ENCODE measurements at places on chromosomes 11 and 22.

DNA sequence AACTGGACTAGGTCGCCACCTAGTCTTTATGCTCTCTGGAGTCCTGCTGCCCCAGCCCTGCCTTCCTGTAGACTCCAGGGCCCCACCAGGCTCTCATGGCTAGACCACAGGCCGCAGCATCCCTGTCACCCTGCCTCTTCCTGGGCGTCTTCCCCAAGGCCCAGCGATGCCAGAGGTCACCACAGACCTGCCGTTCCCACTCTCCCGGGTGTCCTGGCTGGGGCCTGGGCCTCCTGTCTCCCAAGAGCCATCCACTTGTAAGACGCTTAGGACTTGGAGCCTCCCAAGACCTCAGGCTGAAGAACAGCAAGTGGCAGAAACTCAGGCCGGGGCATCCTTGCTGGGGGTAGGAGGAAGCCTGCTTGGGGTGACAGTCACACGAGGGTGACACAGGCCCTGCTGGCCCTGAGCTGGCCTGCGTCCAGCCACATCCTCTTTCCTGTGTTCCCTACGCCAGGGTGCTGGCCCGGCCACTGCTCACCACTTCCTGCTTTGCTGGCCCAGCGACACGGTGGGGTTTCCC lies 2.0 kb upstream of the TCIRG1 start:
- no peak for DNase-seq

DNA sequence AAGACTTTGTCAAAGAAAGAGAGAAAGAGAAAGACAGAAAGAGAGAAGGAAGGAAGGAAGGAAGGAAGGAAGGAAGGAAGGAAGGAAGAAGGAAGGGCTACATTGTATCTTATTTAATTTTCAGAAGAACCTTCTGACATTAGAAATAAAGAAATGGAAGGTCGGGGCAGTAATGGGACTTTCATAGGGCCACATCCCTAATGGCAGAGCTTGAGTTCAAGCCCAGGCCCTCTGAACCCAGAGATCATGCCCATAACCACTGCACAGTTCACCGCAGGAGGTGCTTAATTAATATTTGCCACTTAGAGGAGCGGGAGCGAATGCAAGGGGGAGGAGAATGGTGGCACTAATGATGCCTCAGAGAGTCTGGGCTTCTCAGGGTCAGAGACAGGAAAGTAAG lies 233.3 kb downstream of the MN1 start:
- no peak for DNase-seq

DNA sequence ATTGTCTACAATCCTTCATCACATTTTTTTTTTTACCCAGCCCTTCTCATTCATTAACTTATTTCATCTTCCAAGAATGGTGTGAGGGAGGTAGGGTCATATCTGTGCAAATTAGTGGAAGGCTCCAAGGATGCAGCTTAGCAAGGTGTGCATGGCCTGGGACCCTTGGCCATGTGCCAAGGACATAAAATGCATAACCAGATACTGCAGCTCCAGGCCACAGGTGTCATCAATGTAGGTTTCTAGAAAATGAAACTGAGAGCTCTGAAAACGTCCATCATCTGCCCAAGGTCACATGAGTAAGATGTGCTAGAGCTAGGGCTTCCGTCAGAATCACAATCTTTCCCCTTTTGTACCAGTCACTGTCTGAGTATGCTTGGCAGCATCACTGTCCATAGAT lies 29.8 kb downstream of the ANKK1 start:
- DNase-seq: no peak

DNA sequence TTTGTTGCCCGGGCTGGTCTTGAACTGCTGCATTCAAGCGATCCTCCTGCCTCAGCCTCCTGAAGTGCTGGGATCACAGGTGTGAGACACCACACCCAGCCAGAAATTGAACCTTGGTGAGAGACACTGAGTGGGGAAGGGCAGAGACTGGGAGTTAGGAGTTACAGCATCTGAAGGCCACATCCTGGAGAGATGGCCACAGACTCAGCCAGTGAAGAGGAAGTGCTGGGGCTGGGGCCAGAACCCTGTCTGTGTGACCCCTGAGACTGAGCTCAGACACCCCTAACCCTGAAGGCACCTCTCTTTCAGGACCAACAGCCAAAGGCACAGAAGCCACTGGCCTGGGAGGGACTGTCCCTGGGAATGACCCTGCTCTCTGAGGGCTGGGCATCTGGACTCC lies 33.8 kb downstream of the TXN2 start:
- no peak for DNase-seq

DNA sequence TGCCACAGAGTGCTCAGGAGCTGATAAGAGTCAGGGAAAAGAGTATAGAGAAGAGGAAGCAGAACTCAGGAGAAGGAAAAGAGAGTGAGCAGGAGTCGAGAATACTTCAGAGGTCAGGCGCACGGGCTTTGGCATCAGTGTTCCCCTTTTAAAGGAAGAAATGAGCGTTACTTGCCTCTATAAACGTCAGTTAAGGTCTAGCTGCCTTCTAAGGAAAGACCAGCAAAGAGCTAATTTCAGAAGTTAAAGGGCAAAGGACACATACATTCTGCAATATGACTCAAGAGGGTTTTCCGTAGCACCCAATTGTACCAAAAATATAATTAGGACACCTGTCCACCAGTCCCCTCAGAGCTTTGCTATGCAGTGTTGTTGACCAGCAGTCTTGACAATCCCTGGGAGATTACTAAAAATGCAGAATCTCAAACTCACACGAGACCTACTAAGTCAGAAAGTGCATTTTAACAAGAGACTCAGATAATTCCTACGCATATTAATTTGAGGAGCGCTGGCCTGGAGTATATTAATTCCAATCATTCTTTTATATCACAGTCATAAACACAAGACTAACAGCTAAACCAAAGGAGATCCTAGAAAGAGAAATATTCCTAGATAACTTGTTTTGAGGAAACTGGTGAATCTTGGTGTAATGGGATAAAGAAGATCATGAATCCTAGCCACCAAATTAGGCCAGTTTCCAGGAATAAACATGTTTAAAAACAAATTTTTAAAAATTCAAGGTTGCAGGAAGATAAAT lies 249.0 kb downstream of the CADM1 start:
- DNase-seq: no peak

DNA sequence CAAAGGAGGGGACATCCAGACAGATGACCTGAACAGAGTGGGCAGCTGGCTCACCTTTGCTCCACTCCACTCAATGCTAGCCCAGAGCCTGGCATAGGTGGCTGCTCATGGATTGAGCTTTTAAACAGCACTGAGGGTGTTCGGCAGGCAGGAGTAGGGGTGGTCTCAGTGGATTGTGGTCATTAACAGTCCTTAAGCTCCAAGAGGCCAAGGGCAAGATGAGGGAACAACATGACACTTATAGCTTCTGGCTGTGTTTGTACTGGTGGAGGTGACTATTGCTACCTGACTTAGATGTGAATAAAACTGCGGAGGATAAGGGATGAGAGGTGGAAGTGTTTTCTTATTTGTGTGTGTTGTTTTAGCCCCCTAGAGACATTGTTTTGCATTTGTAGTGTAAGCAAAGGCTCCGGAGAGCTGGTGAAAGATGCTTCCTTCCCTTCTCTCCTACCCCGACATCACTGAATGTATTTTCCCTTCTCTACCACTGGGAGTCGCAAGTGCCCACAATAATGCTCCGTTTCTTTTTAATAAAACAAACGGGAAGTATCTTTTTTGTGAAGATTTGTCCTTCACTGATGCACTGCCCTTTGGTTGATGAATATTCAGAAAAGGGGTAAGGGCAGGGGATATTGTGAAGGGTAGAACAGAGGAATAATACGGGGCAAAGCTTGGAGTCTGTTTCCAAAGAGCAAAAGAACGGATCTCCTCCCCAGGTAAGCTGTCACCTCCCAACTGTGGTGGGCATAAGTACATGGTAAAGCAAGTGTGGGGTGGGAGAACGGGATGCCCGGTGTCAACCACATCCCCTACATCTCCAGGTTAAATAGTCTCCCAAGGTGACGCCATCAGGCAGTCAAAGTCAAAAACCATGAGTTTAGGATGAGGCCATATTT lies 27.5 kb upstream of the MTNR1B start:
- DNase-seq: no peak

DNA sequence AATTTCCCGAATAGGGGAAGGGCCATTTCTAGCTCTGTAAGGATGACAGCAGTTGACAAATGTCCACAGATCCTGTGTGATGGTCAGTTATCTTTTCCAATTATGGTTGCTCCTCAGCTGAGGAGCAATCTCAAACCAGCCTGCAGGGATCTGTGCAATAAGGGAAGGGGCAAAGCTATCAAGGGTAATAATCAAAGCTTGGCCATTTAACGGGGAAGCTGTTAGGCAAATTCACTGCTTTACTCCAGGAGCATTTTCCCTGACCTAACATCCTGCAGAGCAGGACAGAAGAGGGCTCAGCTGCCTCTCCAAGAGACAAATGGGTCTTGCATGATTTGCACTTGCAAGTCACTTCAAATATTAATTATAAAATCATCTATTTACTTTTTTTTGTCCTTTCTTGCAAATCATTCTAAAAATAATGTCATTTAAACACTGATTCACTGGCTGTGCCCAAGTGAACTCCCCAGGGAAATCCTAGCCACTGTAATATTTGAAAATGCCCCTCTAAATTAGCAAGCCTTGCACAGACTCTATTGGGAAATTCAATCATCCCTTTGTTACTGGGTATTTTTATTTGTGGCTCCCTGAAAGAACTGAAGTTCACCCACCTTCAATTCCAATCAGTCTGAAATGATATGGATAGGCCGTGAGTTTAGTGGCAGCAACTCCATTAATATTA lies 1256.7 kb downstream of the LRRC4C start:
- DNase-seq: no peak

- DNase-seq: no peak
Observed at GRCh38 chr22:43654271-43654670, 157.8 kb downstream of the EFCAB6 start.

GRCh38 chr11:2775626-2776350 lies 76.0 kb upstream of the KCNQ1OT1 start:
- DNase-seq: no peak

GRCh38 chr22:24414523-24414922 lies 12.9 kb upstream of the ADORA2A start:
- DNase-seq: no peak

GRCh38 chr11:75237050-75237449 lies 3.5 kb upstream of the TPBGL start:
- DNase-seq: no peak

DNA sequence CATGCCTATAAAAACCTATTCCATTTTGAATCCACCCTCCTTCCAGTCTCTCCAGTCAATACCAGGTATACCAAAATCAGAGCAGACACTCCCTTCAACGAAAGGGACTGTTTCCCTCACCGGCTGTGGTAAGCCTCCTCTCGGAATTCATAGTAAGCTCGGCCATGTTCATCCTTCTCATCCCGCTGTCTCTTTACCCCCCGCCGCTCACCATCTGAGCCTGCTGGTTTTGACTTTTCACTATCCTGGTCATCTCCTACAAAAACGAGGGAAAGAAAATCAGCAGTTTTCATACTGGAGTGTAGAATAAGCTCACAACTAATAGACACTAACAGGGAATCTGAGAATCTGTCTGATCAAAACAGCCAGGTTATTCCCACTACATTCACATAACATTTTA lies 3.1 kb downstream of the HNRNPUL2 start:
- no peak for DNase-seq

DNA sequence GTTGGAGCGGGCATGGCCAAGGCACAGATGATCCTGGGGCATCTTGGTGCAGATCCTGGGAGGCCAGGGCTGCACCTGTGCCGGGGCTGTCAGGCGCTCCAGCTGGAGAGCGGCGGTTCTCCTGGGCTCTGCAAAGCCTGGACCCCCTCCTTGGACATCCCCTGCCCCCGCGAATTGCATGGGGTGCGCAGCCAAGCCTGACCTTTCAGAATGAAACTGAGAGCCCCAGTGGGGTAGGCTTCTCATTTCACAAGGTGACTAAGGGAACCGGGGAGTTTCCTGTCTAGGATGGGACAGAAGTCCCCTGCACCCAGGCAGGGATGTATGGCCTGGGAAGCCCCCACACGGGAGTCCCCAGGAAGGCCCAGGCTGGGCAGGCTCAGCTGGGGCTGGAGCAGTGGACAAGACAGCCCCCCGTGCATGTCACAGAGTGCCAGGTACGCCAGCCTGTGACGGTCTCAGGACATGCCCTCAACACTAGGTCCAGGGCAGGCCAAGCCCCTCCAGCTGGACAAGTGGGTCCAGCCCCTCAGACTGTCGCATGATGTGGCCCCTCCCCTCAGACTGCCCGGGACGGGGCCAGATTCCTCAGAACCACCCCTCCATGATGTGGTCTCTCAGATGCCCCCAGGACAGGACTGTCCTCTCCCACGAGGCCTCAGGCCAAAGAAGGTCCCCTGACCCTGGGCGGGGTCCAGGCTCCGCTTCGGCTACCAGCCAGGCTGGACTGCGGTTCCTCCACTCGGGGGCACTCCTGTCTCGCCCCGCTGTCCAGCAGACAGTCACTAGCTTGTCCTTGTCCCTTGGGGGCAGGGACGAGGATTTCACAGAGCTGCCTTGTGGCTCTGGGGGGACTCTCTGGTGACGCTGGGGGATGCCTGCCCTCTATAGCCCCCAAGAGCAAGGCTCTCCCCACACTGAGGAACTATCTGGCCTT lies 2.3 kb downstream of the LSP1 start:
- DNase-seq: no peak

Measured in HS-5 (cell line).